ENCODE measurements at places on chromosomes 13 and 19. TPM values are rescaled to one million over a fixed set of nuclear protein-coding genes. Genes with fewer than 3 reads are reported as not detected.

The ZNF865 gene
- total RNA-seq, result 6.8 TPM

The CCDC8 gene
- total RNA-seq, result not detected

The PEG3 gene
- total RNA-seq, result not detected

The MAST1 gene
- 1.4 TPM for total RNA-seq

The NLRP4 gene
- total RNA-seq, result not detected

The TUBA3C gene
- total RNA-seq, result not detected

The TMEM238 gene
- 4.0 TPM for total RNA-seq

The POU2F2 gene
- total RNA-seq, result 0.67 TPM

The FLT1 gene
- 0.02 TPM for total RNA-seq

The TRPC4 gene
- not detected for total RNA-seq

The ZNF793 gene
- total RNA-seq, result 0.06 TPM

The ZNF567 gene
- total RNA-seq, result 9.3 TPM

The ADGRE2 gene
- total RNA-seq, result 0.43 TPM

The DUS3L gene
- total RNA-seq, result 34.2 TPM

The SELENOW gene
- total RNA-seq, result 149 TPM

The ADM5 gene
- total RNA-seq, result 5.7 TPM

The IZUMO2 gene
- not detected for total RNA-seq

The ZNF497 gene
- total RNA-seq, result 1.5 TPM

The PSG7 gene
- total RNA-seq, result 0.07 TPM

The WDR18 gene
- total RNA-seq, result 57.3 TPM

The PEAK3 gene
- 0.32 TPM for total RNA-seq

The FGF14 gene
- total RNA-seq, result 0.01 TPM

The KLK14 gene
- 0.41 TPM for total RNA-seq

The FFAR3 gene
- not detected for total RNA-seq

The CEACAM4 gene
- total RNA-seq, result not detected

The PNMA8A gene
- 9.1 TPM for total RNA-seq

The TMEM150B gene
- not detected for total RNA-seq

The ZNF442 gene
- total RNA-seq, result not detected

The KLK8 gene
- total RNA-seq, result not detected

The CRLF1 gene
- total RNA-seq, result 7.1 TPM

The SLAIN1 gene
- 0.71 TPM for total RNA-seq

The IGSF23 gene
- 0.19 TPM for total RNA-seq

The GTF2F1 gene
- 63.5 TPM for total RNA-seq

Measured in A549 treated with dexamethasone at 1 μM for 4 hours (cell line).